ENCODE measurements at places on chromosomes 13 and 19.

GRCh38 chr19:18503971-18504885 lies 17.6 kb downstream of the ELL start:
- DNase-seq: no peak

DNA sequence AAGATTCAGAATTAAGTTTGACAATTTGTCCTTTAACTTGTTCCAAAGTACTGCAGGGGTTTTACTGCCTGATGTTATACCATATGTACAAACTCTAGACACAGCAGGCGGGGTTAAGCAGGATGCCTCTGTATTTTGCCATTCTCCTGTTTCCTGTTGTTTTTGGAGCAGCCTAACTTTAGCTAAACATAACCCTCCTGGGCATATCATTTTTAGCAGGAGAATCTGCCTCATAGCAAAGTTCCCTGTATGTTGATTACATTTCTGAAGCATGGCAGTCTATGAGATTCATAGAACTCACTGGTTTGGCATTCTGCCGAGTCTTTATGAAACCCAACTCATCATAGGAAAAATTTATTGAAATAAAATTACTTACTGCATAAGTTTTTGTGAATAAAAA lies 5.2 kb downstream of the LHFPL6 start:
- DNase-seq: no peak

GRCh38 chr13:27924529-27925141 lies 4.8 kb downstream of the PDX1 start:
- DNase-seq: no peak

- DNase-seq: no peak
Observed at GRCh38 chr13:40319699-40320579, 346.5 kb downstream of the FOXO1 start.

- DNase-seq: peak; percentile 41
Observed at GRCh38 chr19:40502647-40503319, 36.0 kb downstream of the SPTBN4 start.

GRCh38 chr19:48443731-48444128 lies 2.1 kb upstream of the GRWD1 start:
- no peak for DNase-seq

GRCh38 chr13:112959206-112959605 lies 9.8 kb upstream of the MCF2L start:
- no peak for DNase-seq

DNA sequence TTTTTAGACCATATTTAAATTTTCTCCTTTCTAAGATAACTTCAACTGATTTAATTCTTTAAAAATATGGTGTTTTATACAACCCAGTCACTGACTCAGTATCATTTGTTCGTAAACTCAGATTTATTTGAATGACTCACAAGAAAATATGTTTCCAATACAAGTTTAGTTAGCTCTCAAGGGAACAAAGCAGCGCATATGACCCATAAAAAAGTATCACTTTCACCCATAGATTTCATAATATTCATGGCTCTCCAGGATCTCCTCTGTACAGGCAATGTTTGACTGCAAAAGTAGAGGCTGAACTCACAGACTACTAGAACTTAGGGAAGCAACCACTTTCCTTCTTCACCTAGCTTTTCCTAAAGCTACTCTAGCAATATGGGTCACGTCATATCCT lies 405.6 kb upstream of the PCDH9 start:
- DNase-seq: no peak

GRCh38 chr13:24680258-24680920 lies at the start of gene ATP12A:
Gene ATP12A, plus strand, starts transcription at chr13:24680408. Its CDS starts 336 bp downstream, at chr13:24680744.
- no peak for DNase-seq

GRCh38 chr19:5889288-5889971 lies 14.2 kb downstream of the NDUFA11 start:
- DNase-seq: no peak

Data from HCT116 (cell line).